ENCODE measurements at places on chromosomes 12 and 14.
A peak's percentile ranks its signal among the peaks of the same experiment; 100 is the strongest.

GRCh38 chr14:92308716-92309115 is 14.2 kb upstream of the SLC24A4 start:
- DNase-seq = no peak

DNA sequence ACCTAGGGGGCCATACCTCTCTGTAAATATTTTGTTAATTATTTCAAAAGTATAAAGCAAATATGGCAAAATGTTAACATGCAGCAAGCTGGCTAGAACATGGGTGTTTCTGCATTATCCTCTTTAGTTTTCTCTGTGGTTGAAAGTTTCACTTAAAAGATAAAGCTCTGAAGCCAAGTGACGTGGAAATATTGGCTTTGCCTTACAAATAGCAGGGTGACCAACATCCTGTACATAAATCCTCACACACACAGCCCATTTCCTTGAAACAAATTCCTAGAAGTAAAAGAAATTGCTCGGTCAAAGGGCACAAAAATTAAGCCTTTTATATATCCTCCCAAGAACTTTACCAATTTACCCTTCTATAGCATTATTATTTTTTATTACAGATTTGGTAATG is 10.6 kb upstream of the VWF start:
- peak; percentile 57 for DNase-seq

- peak; percentile 66 for DNase-seq
These were observed 54.3 kb upstream of the FRMD6 start for GRCh38 chr14:51597261-51598001.

DNA sequence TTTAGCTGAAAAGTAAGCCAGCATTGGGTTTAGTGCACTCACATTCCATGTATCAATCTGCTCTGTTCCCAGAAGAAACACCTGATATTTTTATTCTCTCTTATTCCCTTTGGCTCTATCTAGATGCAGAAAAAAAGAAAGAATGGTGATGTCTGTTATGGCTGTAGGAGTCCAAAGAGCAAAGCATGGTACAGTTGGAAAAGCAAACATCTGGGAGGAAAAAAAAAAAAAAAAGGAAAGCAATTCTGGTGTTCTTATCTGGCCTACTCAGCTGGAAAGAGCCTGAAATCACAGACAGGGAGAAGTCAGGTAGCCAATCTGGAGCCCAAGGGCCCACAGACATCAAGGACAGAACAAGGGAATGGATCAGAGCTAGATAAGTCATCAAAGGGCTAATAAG is 293.9 kb downstream of the DUSP6 start:
- no peak for DNase-seq

- DNase-seq = peak; percentile 34
These were observed 7.1 kb downstream of the NUAK1 start for GRCh38 chr12:106131676-106132075.

DNA sequence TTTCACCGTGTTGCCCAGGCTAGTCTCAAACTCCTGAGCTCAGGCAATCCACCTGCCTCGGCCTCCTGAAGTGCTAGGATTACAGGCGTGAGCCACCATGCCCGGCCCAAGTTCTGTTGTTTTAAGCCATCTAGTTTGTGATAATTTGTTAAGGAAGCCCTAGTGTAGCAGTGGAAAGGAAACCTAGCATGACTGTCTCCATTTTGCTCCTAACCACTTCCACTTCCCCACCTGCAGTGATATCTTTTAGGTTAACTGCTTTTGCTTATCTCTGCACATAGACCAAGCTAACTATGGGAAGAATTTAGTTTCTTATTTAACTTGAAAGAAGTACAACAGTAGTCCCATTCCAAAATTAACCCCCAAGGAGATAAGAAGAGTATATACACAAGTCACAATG is 109.5 kb upstream of the NAP1L1 start:
- no peak for DNase-seq

DNA sequence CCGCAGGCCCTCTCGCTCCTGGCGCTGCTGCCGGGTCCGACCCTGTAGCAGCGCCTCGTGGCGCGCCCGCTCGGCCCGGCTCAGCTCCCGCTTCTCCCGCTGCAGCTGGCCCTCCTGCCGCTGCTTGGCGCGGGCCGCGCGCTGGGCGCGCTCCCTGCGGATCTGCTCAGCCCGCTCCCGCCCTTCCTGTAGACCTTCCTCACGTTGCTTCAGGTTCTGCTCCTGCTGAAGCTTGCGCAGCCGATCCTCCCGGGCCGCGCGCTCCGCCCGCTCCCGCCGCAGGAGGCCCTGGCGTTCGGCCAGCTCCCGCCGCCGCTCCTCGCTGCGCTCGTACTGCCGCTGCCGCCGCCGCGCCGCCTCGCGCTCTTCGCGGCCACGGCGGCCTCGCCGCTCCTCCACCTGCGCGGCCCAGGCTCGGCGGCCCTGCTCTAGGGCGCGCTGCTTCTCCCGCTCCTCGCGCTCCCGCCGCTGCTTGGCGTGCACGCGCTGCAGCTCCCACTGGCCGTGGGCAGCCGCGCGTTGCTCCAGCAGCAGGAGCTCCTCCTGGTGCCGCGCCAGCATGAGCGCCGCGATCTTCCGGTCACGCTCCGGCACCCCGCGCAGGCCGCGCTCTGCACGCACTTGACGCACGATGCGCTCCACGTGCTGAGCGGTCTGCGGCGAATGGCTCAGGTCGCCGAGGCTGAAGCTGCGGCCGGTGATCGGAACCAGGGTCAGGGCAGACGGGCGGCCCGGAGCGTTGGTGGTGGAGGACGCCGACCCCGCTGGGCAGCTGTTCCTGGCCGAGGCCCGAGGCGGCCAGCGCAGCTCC is 2.4 kb downstream of the CCDC177 start:
- no peak for DNase-seq

DNA sequence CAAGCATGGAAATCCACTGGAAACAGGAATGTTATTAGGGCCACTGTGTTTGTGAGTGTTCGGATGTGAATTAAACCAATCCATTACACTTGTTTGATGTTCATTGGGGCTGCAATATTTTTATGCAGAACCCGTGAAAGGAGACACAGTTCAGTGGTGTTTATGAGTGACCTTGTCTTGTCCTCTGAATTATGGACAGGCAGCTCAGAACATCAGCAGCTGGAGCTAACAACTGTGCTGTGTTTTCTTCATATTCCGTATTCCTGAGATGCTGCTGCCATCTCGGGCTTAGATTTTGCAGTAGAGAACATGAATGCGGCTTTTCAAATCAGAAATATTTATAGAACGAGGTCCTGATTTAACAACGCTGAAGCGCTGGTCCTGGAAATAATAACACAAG is 20.3 kb upstream of the CACNA1C start:
- no peak for DNase-seq

DNA sequence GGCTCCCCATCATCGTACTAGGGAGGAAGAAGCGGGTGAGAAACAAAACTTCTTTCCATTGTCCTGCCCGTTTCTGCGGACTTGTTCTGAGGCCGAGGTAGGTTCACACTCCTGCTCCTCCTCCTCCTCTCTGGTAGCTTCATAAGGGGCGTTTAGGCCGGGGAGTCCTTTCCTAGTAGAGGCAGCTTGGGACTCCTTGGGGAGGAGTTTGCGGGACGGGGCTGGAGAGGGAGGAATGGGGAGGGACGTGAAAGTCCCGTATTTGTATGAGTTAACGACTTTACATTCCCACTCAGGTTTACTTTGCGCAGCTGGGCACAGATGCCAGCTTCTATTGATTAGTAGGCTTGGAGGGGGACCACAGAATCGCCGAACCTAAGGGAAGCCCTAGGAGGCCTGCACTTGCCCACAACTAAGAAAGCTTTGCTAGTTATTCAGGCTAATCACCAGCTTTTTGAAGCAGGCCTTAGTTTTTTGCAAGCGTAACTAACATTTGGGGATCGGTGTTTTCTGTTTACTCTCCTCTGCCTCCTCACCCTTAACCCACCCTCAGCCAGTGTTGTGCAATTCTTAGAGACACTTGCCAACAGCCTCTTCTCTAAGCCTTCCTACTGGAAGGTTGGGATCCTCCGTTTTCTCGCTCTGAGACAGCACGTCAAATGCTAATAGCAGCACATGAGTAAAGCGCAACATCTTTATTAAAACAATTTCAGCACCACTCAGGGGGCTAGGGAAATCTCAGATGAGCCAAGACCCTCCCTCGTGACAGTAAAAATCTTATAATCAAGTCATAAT is 499 bp downstream of the RNASE4 start:
- peak; percentile 81 for DNase-seq

Measured in fibroblast of mammary gland (primary cell).